ENCODE measurements at places on chromosomes 13 and 19.

DNA sequence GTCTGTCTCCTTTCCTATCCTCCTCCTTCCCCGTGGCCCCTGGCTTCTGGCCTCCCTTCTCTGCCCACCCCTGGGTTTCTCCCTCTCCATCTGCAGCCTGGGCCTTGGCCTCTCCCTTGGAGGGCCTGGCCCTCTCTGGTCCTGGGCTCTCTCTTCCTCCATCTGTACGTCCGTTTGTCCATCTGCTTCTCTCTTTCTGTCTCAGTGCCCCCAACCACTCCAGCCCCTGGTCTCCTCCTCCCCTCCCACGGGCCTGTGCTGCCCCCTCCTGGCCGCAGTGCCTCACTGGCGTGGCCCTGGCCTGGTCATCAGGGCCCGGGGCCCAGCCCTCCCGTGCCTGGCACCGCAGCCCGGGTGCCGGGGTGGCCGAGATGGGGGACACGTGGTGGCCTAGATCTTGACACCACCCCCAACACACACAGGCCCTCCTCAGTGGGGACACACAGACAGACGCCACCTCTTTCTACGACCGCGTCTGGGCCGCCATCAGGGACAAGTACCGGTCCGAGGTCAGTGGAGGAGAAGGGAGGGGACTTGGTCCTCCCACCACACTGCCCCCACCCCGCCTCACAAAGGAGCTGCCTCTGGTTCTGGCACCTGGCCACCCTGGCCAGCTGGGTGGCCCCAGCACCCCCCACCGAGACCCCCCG lies 11.3 kb downstream of the PRKCSH start:
- DNase-seq, result peak; percentile 47

DNA sequence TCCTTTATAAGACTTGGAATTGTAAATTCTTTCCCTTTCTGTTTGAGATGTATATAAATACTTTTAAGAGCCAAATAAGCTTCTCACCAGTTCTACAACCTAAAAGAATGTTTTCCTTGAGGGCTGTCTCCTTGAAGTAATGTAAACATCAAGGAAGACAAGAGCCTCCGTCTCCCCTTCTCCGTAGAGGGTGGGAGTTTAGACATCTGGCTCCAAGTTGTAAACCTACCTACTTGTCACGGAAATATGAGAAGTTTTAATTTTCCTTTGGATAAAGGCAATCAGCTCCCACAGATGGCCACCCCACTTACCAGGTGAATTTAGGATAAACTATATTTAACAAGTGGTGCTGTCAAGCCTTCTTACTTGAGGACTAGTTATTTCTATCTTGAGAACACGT lies 237.9 kb downstream of the NALCN start:
- no peak for DNase-seq

- peak; percentile 22 for DNase-seq
Measured at GRCh38 chr19:47156861-47157430, 26.3 kb downstream of the SAE1 start.

GRCh38 chr13:112990783-112991182 lies 21.8 kb downstream of the MCF2L start:
- no peak for DNase-seq

DNA sequence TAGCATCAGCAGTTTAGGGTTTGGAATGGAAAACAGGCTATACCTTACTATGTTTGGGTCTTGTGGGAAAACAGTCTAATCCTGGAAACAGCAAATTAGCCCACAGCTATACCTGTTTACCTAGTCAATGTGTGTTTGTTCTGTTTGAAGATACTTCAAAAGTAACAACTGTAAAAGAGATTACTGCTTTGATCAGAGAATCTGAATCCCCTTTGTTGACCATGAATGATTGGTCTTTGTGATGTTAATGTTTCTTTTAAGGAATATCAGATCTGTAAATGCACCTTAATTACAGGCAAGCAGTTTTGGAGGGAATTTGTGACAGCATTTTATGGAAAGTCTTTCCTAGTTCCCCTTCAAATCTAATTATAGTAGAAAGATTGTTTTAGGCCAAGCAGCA lies 20.7 kb upstream of the KLF5 start:
- no peak for DNase-seq

- DNase-seq, result no peak
Measured at GRCh38 chr13:47892374-47892773, 108.7 kb downstream of the SUCLA2 start.

- DNase-seq, result no peak
Measured at GRCh38 chr13:23140492-23140891, 40.3 kb upstream of the SGCG start.

GRCh38 chr13:110418944-110419343 lies 111.9 kb downstream of the COL4A2 start:
- DNase-seq, result no peak

GRCh38 chr13:40755082-40755700 lies 15.8 kb downstream of the MRPS31 start:
- DNase-seq, result no peak

DNA sequence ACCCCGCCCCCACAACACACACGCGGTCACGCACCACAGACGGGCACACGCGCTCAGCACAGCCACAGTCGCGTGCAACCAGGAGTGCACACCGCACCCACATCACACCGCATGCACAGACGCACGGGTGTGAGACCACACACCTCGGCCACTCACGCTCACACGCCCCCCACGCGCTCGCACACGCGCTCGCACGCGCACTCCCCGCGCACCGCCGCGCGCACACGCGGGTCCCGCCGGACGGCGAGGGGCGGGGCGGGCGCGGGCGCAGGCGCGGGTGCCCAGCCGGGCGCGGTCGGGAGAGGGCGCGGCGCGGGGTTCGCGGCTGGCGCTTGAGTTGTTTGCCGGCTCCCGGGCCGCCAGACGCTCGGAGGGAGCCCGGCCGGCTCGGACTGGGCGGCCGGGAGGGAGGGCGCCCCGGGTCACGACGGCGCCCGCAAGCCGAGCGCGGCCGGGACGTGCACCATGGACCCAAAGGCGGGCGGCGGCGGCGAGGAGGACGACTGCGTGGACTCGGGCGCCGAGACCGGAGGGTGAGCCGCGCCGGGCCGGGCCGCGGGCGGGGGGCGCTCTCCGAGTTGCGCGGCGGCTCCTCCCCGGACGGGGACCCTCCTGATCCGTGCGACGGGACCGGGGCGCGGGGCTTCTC lies at the start of gene FAM124A:
Gene FAM124A, plus strand, starts transcription at position 362 of the 649 bp plus-strand sequence. Its CDS starts 104 bp downstream, at position 466.
- no peak for DNase-seq

DNA sequence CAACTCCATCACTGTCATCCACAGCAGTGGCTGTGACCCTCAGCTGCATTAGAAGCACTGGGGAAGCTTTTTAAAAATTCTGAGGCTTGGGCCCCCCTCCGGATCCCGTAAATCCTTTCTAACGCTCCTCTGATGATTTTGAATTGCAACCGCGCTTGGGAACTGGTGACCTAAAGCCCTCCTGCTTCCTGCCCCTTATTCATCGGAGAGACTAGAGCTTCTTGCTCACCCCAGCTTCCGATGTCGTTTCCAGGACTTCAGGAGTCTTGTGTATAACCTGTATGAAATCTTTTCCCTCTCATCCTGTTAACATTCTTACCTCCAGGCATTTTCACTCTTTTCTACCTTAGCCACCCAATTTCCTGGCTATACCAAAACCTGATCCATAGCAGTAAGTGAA lies 14.8 kb downstream of the ZAR1L start:
- no peak for DNase-seq

Data from activated gamma-delta T cell treated with Interleukin-2 at 50 U/mL for 16 hours (primary cell).